Lung (tissue), 17 donors: ENCODE measurements at places on chromosomes 16 and 17. TPM values are rescaled to one million over a fixed set of nuclear protein-coding genes. Genes with fewer than 3 reads are reported as not detected.

DNA sequence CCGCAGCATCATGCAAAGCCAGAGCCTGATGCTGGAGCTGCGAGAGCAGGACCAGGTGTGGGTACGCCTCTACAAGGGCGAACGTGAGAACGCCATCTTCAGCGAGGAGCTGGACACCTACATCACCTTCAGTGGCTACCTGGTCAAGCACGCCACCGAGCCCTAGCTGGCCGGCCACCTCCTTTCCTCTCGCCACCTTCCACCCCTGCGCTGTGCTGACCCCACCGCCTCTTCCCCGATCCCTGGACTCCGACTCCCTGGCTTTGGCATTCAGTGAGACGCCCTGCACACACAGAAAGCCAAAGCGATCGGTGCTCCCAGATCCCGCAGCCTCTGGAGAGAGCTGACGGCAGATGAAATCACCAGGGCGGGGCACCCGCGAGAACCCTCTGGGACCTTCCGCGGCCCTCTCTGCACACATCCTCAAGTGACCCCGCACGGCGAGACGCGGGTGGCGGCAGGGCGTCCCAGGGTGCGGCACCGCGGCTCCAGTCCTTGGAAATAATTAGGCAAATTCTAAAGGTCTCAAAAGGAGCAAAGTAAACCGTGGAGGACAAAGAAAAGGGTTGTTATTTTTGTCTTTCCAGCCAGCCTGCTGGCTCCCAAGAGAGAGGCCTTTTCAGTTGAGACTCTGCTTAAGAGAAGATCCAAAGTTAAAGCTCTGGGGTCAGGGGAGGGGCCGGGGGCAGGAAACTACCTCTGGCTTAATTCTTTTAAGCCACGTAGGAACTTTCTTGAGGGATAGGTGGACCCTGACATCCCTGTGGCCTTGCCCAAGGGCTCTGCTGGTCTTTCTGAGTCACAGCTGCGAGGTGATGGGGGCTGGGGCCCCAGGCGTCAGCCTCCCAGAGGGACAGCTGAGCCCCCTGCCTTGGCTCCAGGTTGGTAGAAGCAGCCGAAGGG, 24.2 kb downstream of the C1QTNF1 start:
- peaks cover under 1% of the 10 kb centered on the region for H3K4me1 ChIP-seq
- H3K36me3 ChIP-seq, result no peaks in the 10 kb centered on the region
- no peak overlapping the region for H3K4me3 ChIP-seq
- H3K27me3 ChIP-seq, result peaks cover 5% of the 10 kb centered on the region

- H3K27ac ChIP-seq, result no peak overlapping the region
- DNase-seq, result no peak
- no peaks in the 10 kb centered on the region for H3K4me1 ChIP-seq
Observed at GRCh38 chr17:75237100-75238014, 24.0 kb downstream of the GGA3 start.

GRCh38 chr16:53052519-53053501, at the start of gene CHD9NB:
CHD9NB (minus strand) TSS chr16:53052897; CDS start chr16:53044158, 8,739 bp downstream.
- no peak for DNase-seq
- no peak within 1 kb of the TSS for H3K4me3 ChIP-seq
- H3K4me1 ChIP-seq, result peaks cover 3% of the 10 kb centered on the region
- H3K36me3 ChIP-seq, result no peaks in the 10 kb centered on the region
- no peaks in the 10 kb centered on the region for H3K27me3 ChIP-seq

GRCh38 chr17:8055851-8056231, 17.0 kb downstream of the ALOX15B start:
- H3K4me1 ChIP-seq, result peaks cover 8% of the 10 kb centered on the region
- no peak for DNase-seq
- H3K27ac ChIP-seq, result no peak overlapping the region
- H3K4me3 ChIP-seq, result no peak overlapping the region
- H3K27me3 ChIP-seq, result peaks cover 17% of the 10 kb centered on the region

GRCh38 chr16:72910381-72910780, 137.5 kb downstream of the ZFHX3 start:
- no peaks in the 10 kb centered on the region for H3K27me3 ChIP-seq
- peaks cover 7% of the 10 kb centered on the region for H3K4me1 ChIP-seq
- H3K36me3 ChIP-seq, result no peaks in the 10 kb centered on the region
- DNase-seq, result no peak
- no peak overlapping the region for H3K4me3 ChIP-seq
- H3K27ac ChIP-seq, result no peak overlapping the region

The ABCA9 gene
- 3.1 TPM for polyA plus RNA-seq

GRCh38 chr17:38926293-38927070, 1.1 kb downstream of the LASP1NB start:
- H3K4me3 ChIP-seq, result no peak overlapping the region
- peak; percentile 44 for DNase-seq
- no peaks in the 10 kb centered on the region for H3K36me3 ChIP-seq
- peak overlapping the region; percentile 14 for H3K27ac ChIP-seq
- H3K4me1 ChIP-seq, result peaks cover 5% of the 10 kb centered on the region

GRCh38 chr16:47069313-47069712, 74.4 kb downstream of the NETO2 start:
- no peak overlapping the region for H3K27ac ChIP-seq
- no peaks in the 10 kb centered on the region for H3K27me3 ChIP-seq
- DNase-seq, result no peak
- H3K4me1 ChIP-seq, result no peaks in the 10 kb centered on the region

DNA sequence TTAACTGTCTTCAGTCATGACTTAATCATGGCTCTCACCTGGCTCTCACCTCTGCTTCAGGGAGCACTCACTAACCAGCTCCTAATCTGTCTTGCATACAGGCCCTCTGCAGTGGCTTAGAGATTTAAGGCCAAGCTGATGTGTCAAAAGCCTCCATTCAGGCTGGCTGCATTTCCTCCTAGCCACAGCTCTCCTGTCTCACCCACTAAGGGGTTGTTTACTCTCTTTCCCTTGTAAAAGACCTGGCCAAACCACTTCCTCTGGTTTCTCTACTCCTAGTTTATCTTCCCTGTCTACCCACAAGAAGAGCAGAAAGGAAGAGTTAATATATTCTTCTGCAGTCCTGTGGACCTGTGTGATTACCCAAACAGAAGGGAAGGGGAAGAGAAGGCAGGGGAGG, 9.3 kb upstream of the ASIC2 start:
- H3K27ac ChIP-seq, result no peak overlapping the region
- no peaks in the 10 kb centered on the region for H3K4me1 ChIP-seq
- DNase-seq, result no peak
- peaks cover 9% of the 10 kb centered on the region for H3K27me3 ChIP-seq
- no peaks in the 10 kb centered on the region for H3K36me3 ChIP-seq

DNA sequence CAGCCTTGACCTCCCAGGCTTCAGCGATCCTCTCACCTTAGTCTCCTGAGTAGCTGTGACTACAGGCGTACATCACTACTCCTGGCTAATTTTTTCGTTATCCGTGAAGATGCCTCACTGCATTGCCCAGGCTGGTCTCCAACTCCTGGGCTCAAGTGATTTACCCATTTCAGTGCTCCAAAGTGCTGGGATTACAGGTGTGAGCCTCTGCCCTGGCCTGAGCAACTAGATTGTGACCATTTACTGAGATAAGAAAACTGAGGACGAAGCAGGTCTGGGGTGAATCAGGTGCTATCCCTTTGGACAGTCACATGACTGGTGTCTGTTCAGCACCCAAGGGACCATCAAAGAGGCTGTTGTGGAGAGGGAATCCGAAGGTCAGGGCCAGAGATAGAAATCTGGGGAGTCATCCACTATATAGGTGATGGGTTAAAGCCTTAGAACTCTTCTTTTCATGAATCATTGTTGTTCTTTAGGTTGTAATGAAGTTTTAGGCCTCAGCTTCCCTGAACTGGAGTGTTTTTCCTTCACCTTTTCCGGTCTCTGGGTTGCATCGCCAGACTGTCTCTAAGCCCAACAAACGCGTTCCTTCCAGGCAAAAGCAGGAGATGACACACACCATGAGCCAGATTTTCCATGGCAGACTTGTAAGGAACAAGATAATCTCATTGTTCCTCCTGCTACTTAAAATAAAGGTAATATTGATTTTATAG, 62.5 kb downstream of the FTO start:
- no peak overlapping the region for H3K4me3 ChIP-seq
- H3K27me3 ChIP-seq, result no peaks in the 10 kb centered on the region
- no peak for DNase-seq
- peaks cover 18% of the 10 kb centered on the region for H3K4me1 ChIP-seq
- H3K36me3 ChIP-seq, result no peaks in the 10 kb centered on the region
- H3K27ac ChIP-seq, result no peak overlapping the region

The HSF4 gene
- polyA plus RNA-seq, result 62.5 TPM

DNA sequence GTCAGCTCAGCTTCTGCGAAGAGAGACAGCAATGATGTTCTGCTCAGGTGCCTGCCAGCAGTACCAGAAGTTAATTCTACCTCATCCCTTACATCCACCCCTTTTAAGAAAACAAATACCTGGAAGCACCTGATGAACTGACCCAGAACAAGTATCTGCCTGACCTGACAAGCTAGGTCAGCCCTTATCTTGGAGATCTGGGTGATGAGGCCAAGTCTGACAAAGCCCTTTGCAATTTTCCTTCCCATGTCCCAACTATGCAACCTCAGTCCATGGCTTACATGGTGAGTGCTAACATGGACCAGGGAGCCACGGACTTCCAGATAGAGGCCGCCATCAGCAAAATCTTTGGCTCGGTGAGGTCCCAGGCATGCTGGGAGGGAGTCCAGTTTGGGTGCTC, 3.6 kb downstream of the ACADVL start:
- no peak overlapping the region for H3K27ac ChIP-seq
- no peak overlapping the region for H3K4me3 ChIP-seq
- peaks cover 30% of the 10 kb centered on the region for H3K36me3 ChIP-seq
- no peak for DNase-seq

The KCNJ12 gene
- polyA plus RNA-seq, result 0.67 TPM

The TBC1D3K gene
- polyA plus RNA-seq, result not detected
